Stimulated activated CD8-positive, alpha-beta memory T cell treated with anti-CD3 and anti-CD28 coated beads, Interleukin-2, amount 100 ng/mL, for 48 hours (primary cell): ENCODE measurements at places on chromosomes 1 and 21.

DNA sequence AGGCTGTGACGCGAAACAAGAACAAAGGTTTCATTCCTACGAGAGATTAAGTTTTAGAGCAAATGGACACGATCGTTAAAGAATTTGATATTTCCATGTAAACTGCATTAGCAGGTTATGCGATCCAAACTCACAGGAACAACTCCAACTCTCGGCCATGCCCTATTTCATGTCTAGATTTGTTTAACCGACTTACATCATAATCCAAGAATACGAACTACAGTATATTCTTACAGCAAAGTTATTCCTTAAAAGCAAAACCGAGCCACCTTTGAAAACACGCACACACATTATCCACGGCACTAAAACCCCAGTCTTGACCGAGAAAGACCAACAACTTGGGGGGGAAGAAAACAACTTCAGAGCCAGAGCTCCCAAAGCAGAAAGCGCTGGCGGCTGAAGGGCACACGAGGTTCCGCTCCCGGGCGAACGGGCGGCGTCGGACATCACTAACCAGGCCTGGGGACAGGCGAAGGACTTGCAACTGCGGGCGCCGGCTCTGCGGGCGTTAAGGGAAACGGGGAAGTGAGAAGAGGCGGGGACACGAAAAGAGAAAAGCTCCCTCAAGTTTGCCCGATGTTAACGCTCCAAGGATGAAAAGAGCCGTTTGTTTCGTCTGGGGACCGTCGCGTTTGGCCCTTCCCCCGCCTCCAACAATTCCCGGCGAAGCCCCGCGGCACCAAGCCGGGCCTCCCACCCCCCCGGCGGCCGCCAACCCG, 690 bp downstream of the B3GALNT2 start:
- DNase-seq: no peak

DNA sequence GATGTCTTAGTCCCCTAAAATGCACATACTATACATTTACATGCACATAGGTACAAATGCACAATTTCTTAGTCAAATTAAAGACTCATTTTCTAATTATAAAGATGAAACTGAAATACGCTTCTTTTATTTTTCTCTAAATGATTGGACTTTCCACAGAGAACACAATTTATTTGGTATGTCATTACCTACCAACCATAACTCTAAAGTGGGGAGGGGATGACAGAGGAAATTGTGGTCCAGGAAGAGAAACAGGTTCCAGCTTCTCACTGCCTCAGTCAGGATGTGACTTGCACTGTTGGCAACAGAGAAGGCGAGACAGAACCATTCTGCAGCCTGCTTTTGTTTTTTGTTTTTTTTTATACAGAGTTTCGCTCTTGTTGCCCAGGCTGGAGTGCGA, 1189.2 kb downstream of the PLA2G4A start:
- DNase-seq: no peak

DNA sequence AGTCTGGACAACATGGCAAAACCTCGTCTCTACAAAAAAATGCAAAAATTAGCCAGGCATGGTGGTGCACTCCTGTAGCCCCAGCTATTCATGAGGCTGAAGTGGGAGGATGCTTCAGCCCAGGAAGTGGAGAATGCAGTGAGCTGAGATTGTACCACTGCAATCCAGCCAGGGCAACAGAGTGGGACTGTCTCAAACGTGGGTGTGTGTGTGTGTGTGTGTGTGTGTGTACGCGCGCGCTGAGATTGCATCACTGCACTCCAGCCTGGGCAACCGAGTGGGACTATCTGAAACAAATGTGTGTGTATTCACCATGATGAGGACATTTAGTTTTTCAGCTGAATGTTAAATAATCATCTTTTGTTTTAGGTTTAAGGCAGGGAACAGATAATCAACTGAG, 21.1 kb downstream of the USP1 start:
- DNase-seq: no peak

DNA sequence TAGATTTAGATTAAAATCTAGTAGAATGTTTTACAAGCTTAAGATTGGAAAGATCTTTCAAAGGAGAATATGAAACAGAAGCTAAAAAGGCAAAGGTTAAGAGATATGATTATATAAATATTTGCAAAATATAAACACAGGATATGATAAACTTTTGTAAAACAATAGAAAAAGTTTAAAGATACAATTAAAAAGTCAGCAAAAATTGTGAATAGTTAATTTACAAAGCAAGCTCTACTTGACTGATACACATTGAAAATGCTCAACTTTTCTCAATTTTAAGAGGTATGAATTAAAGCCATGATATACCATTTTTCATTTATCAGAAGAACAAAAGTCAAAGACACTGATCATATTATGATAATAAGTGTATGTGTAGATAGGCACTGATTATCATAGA, 21.0 kb downstream of the RAB3GAP2 start:
- DNase-seq: no peak

DNA sequence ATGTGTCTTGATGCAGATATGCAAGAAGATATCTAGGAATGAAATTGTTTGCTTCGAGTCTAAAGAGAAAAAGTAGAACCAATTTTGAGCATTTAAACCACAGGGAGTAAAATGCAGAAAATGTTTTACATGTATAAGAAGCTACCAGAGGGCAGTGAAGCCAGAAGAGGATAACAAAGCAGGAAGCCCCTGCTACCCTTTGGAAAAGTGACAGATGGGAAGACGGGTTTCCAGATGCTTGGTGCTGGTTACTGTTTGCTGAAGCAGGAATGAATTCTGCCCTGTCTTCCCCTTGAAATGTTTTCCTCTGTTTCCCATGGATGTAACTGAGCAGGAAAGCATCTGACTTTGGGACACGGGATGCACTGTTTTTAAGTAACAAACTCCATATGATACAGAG, 822.2 kb downstream of the MRPL39 start:
- DNase-seq: no peak

DNA sequence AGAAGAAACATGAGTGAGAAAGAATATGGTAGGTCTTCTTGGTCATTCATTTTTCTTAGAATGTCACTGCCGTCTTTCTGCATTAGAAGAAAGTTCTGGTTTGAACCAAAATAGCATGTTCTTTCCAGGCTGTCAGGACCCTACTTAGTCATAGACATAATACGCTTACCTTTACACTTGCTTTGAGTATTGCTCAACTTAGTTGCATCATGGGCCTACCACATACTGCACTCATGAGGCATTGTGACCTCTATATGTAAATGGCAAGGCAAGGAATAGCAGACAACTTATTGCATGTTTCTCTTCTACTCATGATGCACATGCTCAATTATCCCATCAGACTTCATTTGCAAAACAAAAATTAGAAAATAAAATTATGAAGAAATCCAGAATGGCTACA, 415.0 kb downstream of the HLX start:
- DNase-seq: no peak

DNA sequence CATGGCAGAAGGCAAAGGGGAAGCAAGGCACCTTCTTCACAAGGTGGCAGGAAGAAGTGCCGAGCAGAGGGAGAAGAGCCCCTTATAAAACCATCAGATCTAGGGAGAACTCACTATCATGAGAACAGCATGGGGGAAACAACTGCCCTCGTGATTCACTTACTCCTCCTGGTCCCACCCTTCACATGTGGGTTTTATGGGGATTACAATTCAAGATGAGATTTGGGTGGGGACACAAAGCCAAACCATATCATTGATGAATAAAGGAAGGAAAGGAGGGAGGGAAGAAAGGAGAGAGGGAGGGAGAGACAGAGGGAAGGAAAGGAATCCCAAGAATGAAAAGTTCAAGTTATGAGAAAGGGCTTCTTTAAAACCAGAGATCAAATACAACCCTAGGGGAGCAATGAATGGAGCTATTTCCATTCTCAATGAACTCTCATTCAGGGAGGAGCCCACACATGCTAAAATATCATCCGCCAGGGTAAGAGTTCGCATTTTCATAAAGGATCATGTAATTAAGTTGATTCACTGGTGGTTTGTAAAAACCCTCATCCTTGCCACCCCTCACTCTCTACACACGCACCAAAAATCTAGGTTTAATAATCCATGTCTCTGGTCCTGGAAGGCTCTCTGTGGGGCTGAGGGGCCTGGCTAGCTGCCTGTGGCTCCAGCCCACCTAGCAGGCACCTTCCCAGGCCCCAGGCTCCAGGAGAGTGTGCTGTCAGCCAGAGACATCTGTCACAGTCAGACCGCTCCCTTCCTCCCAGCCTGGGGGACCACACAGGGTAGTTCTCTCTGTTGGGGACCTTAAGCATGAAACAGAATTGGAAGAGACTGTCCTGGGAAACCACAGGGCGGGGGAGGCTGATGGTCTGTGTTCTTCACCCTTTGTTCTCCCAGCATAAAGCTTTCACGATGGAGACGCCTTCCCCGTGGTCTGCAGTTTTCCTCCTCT, 94.0 kb downstream of the CCDC185 start:
- DNase-seq: no peak

DNA sequence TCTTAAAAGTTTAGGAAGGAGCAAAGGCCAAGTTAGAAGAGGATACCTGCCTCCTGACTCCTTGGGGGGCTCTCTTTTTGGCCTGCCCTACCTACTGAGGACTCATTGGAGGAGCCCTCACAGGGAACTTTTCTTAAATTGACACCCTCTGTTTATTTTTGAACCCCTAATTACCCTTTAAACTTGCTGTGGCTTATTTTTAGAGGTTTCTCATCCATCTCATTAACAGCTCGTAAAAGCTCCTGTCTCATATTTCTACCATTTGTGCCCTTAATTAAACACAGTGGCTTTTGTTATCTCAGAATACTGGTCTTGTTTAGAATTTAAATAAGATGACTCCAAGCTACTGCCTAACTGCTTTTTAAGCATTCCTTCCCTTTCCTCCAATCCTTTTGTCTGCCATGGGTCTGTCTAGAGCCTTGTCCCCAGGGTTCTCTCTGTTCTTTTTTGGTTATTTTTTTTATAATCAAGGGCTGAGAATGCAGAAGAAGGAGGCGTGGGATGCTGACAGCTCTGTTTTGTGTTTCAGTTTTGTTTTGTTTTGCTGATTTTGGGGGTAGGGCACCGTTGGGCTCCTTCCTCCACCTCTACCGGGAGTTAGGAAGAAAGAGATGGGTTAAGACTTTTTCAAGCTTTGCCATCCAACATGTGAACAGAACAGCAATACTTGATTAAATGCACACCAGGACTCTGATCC, 78.0 kb downstream of the SYT6 start:
- DNase-seq: no peak

- no peak for DNase-seq
Measured at GRCh38 chr1:11558871-11559590, 80.1 kb downstream of the DISP3 start.

GRCh38 chr21:42158846-42159245, 60.1 kb upstream of the ABCG1 start:
- no peak for DNase-seq

DNA sequence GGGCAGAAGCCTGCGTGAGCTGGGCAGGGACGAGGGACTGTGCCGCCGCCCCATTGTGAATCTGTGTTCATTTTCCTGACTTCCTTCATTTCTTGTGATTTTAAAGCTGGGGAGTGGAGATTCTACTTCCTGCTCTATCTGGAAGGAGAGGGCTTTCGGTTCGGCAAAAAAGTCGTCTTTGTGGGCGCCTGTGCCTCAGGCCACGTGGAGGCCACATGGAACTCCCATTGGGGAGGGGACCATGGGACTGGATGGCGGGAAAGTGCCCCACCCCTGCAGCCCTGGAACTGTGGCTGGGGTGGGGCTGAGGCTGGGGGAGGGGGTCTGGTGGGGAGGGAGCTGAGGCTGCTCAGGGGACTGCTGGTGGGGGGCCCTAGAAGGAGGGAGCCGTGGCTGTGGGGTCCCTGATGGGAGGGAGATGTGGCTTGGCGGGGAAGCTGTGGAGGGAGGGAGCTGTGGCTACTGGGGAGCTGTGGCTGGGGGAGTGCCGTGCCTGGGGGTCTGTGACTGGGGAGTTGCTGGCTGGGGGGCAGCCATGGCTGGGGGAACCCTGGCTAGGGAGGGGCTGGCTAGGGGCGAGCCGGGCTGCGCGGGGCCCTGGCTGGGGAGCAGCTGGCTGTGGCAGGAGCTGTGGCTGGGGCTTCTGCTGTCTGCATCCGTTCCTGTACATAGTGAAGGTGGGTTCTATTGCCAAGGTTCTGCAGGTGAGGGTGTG, 31.5 kb downstream of the COL18A1 start:
- no peak for DNase-seq

GRCh38 chr1:234698686-234699085, 88.7 kb upstream of the IRF2BP2 start:
- no peak for DNase-seq
